Vagina (tissue), 2 donors: ENCODE measurements at places on chromosomes 11 and 22.

GRCh38 chr22:50600967-50601668, 525 bp downstream of the MAPK8IP2 start:
- no peak for DNase-seq

DNA sequence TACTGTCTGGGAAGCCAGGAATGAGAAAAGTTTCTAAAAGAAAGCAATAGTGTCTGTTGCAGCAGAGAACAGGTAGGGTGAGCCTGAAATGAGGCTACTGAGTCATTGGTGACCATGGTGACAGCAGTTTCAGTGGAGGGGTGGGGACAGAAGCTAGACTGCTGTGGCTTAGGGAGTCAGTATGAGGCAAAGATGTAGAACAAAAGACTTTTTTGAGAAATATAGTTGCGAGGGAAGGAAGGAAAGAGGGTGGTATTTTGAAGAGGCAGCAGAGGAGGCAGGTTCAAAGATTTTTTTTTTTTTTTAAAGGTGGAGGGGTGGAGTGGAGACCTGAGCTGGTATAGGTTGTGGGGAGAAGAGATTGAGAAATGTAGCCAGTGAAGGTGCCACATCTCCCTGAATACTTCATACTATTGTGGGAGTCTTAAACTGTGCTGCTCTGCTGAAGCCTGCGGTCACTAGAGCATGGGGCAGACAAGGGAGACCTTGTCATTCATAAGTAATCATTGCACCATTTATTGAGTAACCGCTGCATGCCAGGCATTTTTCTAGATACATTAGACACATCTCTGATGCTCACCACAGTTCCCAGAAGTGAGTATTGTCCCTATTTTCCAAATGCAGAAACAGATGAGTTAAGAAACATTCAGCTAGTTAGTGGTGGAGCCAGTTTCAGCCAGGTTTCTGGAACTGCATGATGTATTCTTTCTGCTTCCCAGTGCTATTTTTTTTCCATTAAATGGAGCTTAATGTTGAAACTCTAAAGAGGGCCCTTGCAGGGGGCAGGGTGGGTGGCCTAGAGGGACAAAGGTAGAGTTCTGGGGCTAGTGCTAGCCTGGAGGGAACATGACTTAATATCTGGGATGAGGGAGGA, 49.9 kb downstream of the STIM1 start:
- DNase-seq: no peak

- DNase-seq: no peak
These were observed at the start of gene PTPRJ for GRCh38 chr11:47980088-47980906. Gene PTPRJ (plus strand): TSS chr11:47980559. CDS start chr11:47980913, 354 bp downstream.

- no peak for DNase-seq
These were observed 898 bp downstream of the ZNF215 start for GRCh38 chr11:6927030-6927617.
